Brain pericyte (primary cell): ENCODE measurements at places on chromosomes 7 and 10.

GRCh38 chr7:100991631-100992030 lies 22.3 kb downstream of the MUC12 start:
- no peak for DNase-seq

DNA sequence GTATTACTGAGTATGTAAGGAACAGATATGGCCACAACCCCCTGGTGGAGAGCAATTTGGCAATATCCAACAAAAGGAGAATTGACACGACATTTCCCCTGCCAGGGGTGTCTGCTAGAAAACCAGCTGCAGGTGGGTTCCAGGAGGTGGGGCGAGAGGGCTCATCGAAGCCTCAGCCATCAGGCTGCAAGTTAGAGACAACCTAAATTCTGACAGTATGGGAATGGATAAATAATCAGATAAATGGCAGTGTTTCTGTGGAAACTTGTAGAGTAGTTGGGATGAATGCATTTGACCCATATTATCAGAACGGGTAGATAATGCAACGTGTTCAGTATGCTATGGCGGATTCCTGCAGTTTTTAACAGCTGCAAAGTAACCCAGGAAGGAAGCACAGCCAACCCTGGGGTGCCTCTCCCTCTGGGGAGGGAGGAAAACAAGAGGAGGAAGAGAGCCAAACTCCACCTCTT lies 3.5 kb downstream of the TMEM273 start:
- no peak for DNase-seq

DNA sequence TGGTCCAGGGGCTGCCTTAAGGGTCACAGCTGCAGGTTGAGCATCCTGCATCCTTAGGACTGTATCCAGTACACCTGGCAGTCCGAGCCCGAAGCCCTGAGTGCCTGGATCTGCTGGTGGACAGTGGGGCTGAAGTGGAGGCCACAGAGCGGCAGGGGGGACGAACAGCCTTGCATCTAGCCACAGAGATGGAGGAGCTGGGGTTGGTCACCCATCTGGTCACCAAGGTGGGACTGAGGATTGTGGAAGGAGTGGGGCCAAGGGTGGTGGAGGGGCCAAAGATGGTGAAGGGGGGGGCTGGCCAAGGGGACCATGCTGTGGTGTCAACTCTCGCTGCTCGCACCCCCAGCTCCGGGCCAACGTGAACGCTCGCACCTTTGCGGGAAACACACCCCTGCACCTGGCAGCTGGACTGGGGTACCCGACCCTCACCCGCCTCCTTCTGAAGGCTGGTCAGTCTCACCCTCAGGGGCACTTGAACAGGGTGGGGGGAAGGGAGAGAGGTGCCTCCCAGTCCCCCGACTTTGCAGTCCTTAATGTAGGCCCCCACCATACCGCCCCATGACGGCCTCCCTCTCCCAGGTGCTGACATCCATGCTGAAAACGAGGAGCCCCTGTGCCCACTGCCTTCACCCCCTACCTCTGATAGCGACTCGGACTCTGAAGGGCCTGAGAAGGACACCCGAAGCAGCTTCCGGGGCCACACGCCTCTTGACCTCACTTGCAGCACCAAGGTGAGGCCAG lies 5.3 kb downstream of the NFKB2 start:
- no peak for DNase-seq

DNA sequence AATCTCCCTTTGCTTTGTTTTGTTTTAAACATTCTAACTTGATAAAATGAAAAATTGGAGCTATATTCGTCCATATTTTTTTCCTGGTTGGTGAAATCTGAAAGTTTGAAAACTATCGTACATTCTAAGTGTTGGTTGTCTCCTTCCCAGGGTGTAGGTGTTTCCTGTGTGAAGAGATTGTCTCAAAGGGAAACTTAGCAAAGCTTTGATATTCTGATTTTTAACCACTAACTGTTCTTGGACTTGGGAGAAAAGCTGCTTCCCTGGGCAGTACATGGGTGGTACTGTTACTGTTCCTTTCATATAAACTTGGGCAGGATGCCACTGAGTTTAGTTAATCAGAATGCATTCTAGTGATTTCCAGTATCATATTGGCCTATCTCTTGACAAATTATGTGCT lies 253.5 kb upstream of the LRGUK start:
- DNase-seq = no peak

GRCh38 chr10:75434291-75434690 lies 2.9 kb downstream of the LRMDA start:
- no peak for DNase-seq

DNA sequence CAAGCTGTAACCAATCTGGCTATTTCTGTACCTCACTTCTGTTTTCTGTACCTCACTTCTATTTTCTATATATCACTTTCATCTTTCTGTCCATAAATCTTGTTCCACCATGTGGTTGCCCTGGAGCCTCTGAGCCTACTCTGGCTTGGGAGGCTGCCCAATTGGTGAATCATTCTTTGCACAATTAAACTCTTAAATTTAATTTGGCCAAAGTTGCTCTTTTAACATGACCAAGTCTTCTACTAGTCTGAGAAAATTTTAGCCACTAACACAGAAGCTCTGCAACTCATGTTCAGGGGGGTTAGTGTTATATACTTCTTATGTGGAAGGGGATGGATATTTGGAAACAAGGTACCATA lies 503.5 kb downstream of the KIF20B start:
- DNase-seq = no peak

DNA sequence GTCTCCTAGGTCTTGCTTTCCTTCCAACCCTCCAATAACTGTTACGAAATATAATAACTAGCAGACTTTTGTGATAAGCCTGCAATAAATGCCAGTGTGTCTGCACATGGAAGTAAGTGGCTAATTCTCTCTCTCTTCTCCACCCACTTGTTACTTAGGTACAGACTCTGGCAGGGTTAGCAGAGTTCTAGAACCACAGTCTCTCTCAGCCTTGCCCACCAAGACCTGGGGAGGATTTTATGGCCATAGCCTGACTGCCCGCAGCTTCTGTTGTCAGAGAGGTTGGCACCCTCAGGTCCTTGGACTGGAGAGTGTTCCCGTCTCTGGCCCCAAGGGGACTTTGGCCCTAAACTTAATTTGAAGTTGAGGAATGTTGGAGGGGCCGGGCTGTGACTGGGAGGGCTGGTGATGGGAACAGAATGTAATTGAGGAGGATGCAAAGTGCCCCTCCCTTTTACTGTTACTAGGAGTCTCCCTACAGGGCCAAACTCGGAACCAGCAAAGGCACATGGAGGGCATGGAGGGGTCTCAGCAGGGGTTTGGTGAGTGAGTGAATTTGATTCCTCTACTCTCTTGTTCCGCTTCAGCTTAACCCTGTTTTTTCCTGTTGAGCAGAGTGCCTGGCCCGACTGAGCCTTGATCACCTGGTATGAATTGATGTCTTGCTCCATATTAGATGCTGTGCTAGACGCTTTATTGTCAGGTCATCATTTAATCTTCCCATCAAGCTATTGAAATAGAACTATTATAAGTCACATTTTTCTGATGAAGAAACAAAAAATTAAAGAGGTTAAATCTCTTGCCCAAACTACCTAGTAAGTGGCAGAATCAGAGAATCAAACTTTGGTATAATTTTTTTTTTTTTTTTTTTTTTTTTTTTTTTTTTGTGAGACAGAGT lies 37.0 kb upstream of the LCOR start:
- no peak for DNase-seq

DNA sequence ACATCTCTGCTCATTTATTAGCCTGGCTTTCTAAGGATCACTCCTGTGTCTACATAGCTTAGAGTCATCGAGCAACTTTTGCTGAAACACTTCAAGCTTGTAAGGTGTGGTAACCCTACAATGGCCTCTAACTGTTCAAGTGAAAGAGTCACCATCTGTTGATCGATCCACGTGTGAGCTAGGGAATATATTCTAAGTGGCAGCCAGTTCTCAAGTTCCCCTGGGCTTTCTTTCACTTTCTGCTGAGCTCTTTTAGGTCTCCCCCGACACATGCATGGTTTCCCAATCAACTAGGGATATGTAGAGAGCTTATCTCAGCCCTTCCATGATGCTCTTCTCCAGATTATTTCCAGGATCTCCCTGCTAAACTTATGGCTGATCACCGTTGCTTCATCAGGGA lies 15.5 kb downstream of the AOAH start:
- no peak for DNase-seq

DNA sequence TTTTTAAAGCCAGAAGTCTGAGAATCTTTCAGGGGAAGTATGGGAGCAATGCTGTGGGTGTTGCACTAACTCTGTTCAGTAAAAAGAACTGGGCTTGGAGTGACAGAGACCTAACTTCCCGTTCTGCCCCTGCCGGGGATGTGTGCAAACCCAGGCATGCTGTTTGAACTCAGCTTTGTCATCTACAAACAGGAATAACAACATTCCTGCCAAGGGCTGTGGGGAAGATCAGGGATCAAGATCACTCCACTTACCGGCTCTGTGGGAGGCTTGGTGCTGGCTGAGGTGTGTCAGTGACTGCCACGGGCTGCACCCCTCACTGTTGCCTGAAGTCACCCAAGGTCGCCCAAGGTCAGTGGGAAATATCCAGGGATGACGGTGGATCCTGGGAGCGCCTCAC lies 23.1 kb upstream of the DRGX start:
- DNase-seq = no peak

GRCh38 chr7:725223-726005 lies 1.1 kb upstream of the DNAAF5 start:
- DNase-seq = no peak

GRCh38 chr7:3951316-3952055 lies 650.4 kb downstream of the SDK1 start:
- no peak for DNase-seq

- DNase-seq = no peak
Measured at GRCh38 chr10:124003871-124004662, 89.3 kb downstream of the CHST15 start.

- DNase-seq = peak; percentile 56
Measured at GRCh38 chr7:46932676-46933424, 649.1 kb downstream of the TNS3 start.

DNA sequence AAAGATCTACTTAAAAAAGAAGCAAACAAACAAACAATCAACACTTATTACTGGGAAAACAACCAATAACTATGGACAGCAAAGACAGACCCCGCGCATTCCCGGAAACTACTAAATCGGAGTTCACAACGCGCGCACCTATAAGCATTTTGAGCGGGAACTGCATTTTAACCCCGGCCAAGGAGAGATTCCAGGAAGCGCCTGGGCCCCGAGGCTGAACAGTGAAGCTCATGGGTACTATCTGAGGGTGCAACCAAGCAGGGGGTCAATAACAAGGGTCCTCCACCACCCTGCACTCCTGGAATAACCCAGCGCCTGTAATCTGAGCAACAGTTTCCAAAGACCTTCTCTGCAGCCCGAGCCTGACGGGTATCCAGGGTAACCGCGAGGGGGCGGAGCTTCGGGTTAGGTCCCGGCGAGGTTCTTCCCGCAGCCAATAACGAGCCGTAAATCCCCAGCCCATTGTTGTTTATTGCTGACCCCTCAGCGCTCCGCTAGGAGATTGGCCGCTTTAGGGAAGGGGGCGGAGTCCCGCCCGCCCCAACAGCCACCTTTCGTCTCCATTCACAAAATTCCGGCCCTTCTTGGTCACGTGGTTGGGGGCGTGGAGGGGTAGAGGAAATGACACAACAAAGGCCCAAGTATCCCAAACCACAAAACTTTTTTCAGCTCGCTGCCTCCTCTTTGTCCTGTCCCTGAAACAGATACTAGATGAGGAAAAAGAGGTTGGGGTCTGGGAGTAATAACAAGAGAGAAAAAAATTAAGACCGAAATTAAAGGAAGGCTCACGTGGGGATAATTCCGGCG lies 1.7 kb upstream of the ETV1 start:
- DNase-seq = peak; percentile 93

DNA sequence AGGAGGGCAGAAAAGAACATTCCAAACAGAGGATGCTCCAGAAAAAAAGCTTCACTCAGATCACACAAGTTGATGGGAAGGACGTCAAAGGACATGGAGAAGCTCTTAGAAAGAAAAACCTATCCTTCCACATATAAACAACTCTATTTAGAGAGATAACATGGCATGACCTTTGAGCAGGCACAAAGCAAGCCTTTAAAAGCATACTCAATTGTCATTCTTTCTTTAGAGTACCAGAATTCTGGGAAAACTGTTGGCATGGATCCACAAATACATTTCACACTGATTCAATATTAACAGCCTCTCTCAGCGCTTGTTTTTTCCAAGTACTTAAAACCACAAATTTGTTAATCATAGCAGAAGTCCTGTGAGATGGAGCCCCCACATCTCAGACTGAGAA lies 7.3 kb upstream of the ABLIM1 start:
- DNase-seq = no peak

DNA sequence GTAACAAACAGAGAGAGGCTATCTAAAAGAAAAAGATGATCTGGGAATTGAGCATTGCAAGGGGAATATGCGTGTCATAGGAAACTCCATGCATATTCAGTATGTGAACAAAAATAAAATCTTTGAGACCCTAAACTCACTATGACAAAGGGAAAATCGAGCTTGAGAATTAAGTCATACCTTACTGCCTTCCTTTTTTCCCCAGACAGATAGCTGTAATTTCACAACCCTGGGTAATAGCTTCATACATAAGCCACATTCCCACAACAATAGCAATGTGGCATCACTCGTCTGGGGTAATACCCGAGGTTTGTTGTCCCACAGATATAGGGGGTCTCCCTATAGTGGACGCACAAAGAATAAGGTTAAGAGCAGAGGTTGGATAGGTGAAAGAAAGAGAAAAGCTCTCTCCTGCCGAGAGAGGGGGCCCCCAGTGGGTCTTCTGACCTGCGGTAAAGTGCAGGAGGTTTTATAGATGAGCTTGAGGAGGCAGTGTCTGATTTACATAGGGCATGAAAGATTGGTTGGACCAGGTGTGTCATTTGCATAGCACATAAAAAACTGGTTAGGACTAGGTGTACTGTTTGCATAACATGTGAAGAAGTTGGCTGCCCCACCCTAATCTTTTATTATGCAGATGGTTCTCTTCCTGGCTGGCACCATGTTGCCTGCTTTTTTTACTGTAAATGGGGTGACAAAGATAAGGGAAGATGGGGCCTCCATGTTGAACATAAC lies 11.6 kb downstream of the CYP3A43 start:
- DNase-seq = no peak

DNA sequence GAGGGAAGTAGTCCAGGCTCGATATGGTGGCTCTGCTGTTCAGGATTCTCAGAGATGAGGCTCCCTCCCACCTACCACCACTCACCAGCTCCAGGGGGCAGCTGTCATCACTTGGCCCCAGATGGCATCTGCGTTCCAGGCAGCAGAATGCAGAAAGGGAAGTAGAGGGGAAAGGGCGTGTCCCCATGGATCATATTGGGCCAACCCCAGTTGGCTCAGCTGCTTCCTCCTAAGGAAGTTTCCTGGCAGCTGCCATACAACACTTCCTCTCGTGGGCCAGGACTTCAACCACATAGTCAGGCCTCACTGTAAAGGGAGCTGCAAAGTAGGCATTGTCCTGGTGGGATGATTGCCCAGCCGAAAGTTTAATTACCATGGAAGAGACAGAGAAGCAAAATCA lies 1.6 kb upstream of the TEX36 start:
- no peak for DNase-seq
